ENCODE measurements at places on chromosomes 12 and 14.

DNA sequence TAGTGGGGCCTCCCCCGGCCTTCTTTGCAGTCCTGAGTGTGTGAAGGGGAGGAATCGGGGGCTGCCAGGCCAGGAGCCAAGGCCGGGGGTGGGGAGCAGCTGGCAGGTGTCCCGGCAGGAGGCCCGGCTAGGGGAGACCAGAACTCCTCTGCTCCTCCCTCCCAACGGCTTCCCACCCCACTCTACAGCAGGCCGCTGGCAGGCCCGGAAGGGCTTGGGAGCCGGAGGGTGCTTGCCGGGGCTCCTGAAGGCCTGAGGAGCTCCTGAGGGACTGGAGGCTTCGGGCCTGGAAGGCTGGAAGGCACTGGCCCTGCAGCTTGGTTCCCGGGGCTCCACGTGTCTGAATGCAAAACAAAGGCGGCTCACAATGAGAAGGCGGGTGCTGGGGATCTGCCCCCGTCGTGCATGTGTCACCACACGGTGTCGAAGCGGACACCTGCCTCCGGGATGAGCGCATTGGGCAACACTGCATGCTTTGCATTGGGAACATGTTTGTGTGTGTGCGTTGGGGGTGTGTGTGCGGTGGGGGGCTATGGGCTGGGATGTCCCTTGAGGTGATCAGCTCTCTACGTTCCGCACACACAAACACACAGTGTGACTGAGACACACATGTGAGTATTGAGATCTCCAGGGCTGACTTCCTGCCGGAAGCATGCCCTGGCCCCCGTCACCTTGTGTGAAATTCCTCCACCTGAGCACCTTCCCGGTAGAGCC, 30.9 kb upstream of the ANKRD9 start:
- DNase-seq: no peak

DNA sequence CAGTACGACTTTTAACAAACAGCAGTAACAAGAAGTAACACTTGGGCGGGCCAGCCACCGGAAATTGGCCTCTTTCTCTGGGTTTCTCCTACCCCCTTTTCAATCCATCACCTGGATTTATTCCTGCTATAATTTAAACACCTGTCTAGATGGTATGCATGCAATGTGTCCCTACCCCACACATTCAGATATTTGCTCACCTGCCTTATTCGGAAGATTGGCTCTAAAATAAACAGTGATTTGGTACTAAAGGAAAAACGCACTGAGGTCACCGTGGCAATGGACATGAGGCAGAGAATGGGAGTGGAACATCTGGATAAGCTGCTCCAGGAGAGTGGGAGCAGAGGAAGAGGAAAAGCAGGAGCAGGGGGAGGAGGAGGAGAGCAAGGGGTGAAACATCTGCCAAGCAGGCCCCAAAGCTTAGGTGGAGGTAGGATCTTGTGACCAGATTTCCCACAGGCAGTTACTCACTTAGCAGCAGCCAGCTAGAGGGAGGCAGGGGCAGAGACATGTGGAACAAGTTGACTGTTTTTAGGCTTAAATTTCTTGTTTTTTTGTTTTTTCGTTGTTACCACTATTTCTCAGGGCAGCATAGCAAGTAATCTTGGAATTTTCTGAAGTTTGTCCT, 150.9 kb downstream of the TTLL5 start:
- no peak for DNase-seq

DNA sequence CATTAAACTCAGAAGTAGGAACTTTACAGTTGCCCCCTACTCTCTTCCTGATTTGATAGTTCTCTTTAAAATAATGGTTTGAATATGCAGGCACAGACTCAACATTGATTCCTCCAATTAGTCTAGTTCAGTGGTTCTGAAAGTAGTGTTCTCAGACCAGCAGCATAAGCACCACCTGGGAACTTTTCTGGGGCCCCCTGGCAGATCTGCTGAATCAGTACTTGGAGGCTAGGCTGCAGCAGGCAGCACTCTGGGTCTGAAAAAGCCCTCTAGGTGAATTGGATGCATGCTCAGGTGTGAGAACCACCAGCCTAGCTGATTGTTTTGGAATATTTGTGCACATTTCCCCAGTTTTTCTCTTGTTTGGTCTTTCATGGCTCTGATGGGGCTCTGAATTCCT, 198.6 kb upstream of the NOS1 start:
- no peak for DNase-seq

DNA sequence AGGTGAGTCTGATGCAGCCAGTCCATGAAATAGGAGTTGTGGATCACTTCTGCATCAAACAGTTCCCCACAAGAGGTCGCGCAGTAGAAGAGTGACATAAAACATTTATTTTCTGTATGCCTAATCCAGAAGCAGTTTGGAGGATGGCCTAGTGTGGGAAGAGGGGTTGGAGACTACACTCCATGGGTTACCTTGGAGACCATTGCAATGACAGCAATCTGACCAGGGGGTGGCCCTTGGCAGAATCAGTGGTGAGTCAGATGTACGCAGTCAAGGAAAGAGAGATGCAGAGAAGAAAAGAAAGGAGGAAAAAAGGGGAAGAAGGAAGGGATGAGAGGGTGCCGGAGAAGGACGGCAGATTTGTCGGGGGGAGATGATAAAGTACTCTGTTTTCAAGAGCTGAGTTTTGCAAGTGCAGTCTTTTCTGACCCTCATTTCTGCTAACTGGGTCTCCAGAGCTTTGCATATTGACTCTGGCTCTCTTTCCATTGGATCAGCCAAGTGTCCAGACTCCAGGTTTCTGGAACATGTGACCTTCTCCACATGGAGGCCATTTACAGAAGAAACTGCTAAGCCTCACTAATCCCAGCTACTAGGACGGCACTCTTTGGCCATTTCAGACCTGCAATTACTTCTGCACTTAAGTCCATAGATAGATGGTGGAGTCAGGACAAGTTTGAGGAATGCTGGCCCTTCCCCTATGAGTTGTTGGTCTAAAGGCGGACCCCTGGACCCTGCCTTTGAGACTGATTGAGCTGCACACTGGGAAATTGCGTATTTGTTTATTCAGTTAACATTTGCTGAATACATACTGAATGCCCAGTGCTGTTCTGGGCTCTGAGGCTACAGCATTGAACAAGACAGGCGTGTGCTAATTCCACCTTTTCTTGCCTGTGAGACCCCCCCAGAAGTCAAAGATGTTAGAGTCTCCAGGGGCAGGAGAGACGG, 424.2 kb downstream of the BCL11B start:
- DNase-seq: no peak

DNA sequence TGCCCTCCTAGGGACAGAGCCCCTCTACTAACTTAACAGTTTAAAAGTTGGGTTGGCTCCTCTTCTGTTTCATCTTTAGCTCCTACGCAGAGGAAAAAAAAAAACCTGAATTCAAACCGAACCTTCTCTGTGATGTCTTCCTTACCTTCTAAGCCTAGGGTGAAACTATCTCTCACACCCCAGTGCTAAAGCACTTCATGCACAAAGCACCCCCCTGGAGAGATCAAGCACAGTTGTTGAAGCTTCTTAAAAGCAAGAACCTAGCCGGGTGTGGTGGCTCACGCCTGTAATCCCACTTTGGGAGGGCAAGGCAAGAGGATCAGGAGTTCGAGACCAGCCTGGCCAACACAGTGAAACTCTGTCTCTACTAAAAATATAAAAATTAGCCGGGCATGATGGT, 37.6 kb downstream of the CORO1C start:
- DNase-seq: no peak

DNA sequence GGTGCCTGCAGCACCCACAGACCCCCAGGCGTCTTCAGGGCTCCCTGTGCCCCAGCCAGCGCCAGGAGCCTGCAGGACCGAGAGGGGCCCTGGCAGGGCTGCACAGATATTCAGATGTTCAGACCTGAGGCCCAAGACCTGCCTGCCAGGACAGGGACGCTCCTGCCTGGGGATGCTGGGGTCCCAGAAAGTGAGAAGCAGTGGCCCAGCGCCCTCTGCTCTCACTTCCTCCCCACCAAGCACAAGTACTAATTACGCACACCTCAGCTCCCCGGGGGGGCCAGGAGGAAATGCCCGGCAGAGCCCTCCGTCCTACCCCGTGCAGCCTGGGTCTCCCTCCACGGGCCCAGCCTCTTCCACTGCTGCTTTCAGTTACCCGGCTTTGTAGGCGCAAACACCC, 28.8 kb upstream of the INF2 start:
- DNase-seq: peak; percentile 62

DNA sequence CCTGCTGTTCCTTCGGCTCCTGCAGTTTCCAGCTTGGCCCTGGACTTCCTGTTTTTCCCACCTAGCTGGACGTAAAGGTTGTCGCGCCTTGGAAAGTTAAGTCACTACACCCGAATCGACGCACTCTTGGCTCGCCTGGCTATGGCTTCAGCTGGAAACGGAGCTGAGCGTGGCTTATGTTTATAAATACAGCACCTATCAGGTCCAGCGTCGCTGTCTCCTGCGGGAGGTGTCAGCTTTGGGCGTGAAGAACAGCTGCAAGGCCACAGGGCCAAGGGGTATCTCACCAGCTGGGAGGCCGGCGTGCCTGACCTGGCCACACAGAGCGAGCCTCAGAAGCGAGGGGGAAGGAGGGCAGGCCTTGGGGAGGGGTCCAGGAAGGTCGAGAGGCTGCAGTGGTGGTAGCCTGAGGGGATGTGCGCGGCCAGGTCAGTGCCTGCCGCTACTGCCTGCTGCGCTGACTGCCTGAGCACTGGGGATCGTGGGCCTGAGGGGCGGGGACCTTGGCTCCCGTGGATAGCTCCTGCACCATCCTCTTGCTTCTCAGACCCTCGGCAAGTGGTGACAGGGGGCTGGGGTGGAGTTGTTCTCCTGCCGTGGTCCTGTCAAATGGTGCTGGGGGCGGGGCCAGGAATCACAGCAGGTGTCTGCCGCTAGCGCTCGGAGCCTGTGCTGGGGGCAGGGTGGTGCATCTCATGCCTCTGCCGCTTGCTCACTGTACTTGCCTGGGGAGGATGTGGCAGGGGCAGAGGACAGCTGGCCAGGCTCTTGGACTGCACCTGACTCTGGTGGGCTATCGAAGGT, 12.5 kb downstream of the PACS2 start:
- DNase-seq: no peak

DNA sequence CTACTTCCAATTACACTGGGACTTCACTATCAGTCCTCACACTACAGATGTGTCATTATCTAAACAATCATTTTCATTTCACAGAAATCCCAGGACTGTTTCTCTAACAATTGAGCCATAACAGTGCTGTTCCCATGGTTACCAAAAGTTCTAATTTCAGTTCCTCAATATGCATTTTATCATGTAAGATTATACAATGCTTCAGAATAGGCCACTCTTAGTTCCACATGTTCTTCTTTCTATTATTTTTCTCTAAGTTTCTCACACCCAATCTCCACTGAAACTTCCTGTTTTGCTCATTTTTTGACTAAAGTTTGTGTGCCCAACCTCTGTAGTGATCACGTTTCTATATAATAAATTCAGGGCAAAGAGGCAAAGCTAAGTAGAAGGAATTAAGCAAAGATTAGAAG, 185.8 kb downstream of the DUSP6 start:
- peak; percentile 2 for DNase-seq

- no peak for DNase-seq
Observed at GRCh38 chr14:92466059-92466458, 47.5 kb upstream of the RIN3 start.

DNA sequence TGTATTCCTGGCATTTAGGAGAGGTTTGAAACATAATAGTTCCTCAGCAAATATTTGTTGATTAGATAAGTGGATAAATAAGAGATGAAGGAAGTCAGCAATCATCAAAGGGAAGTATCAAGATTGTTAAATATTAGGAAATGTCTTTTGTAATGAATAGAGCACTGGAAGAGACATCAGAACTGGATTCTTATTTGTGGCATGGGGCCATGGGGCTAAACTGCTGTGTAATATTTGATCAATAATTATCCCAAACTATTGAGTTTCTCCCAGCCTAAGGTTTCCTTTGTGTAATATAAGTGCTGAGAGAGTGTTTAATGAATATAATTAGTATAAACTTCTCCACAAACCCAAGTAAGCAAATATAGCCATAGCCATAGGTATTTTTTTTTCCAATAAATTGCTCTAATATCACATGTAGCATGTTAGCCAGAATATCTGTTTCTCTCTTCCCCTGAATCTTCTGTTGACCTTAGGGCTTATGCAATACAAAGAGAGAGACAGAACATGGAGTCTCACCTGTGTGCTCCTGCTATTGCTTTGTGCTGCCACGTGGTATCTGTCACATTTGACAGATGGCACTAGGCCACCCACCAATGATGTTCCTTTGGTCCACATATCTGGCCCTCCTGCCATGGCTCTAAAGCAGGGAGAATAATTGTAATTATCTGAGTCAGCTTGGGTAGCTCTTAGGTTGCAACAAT, 658.7 kb downstream of the SOX5 start:
- no peak for DNase-seq

GRCh38 chr12:69947123-69947522, 122.1 kb downstream of the MYRFL start:
- no peak for DNase-seq

GRCh38 chr14:90490720-90491050, 93.9 kb downstream of the CALM1 start:
- no peak for DNase-seq

- DNase-seq: no peak
Observed at GRCh38 chr12:6229224-6230218, 29.3 kb downstream of the CD9 start.

DNA sequence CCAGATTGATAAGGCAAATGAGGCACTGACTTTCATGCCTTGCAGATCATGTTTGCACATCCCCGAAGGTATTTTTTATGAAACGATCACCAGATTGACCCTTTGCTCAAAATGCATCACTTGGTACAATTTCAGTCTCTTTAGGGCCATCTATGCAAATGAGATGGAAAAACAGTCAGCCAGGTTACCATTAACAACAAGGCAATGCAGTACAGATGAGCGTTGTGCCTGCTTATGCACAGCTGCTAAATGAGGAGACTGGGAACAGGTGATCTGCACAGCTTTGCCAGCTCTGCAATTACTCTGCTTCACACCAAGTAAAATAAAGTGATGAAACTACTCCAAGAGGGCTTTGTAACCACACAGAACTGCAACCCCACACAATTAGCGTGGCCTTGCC, 26.1 kb upstream of the PLEKHG7 start:
- no peak for DNase-seq

- DNase-seq: no peak
Observed at GRCh38 chr12:19277711-19278110, 148.2 kb downstream of the PLEKHA5 start.

DNA sequence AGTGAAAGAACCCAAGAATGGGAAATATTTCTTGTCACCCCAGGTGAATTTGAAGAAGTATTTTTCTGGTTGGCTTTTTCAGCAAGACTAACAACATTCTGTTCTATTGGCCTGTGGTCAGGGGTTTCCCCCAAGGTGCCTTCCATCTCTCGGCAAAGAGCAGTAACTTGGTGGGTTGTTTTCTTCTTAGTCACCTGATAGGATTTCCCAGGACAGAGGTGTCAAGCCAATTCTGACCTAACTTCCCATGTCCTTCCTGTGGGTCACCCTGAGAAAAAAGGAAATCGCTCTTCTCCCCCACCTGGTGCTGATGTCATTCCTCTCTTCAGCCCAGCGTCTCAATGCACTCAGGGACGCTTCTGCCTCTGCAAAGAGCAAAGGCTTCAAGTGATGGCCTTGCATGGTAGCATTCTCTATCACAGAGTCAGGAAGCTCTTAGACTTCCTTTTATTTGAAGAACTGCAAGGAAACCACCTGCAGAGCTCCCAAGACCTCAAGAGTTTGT, 16.1 kb upstream of the IFNG start:
- peak; percentile 29 for DNase-seq

All from GM12891 (cell line).